SW 1271 (cell line): ENCODE measurements at places on chromosomes 7 and 10.

GRCh38 chr10:113273181-113274163 is 279.4 kb upstream of the HABP2 start:
- no peak for DNase-seq

- no peak for DNase-seq
Measured at GRCh38 chr10:6327961-6328698, 125.4 kb downstream of the PFKFB3 start.

GRCh38 chr7:51237446-51238133 is 79.0 kb downstream of the COBL start:
- DNase-seq, result no peak

DNA sequence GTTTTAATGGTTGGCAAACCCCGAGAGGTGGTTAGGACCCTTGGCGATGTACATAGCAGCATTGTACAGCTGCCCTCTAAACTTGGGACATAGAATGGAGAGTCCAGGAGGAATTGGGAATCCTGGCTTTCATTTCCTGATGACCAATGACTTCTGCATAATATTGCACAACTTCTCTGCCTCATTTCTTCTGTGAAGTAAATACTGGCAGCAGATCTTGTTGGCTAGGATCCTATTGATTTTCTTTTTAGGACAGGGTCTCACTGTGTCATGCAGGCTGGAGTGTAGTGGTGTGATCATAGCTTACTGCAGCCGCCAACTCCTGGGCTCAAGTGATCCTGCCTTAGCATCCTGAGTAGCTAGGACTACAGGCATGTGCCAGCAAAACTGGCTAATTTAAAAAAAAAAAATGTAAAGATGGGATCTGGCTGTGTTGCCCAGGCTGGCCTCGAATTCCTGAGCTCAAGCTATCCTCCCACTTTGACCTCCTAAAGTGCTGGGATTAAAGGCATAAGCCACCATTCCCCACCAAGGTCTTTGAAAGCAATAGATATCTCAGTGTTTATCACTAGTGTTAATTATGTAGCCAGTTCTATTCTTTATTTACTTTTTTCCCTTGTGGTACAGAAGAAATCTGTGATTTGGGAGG is 58.1 kb downstream of the PODXL start:
- DNase-seq, result no peak

- DNase-seq, result no peak
Measured at GRCh38 chr7:157263156-157263555, 73.6 kb upstream of the DNAJB6 start.

DNA sequence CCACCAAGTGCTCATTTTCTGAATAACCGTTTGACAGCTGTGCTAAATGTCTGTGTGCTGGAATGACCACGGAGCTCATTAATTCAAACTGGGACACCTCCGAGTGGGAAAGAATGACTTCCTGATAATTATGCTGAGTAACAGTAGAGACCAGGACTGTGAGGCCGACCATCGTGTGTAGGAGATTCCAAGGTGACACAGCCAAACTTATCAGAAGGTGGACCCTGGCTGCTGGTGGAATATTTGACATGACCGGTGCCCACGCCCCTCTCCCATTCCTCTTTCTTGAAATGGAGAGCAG is 400.0 kb downstream of the PTPRN2 start:
- no peak for DNase-seq

DNA sequence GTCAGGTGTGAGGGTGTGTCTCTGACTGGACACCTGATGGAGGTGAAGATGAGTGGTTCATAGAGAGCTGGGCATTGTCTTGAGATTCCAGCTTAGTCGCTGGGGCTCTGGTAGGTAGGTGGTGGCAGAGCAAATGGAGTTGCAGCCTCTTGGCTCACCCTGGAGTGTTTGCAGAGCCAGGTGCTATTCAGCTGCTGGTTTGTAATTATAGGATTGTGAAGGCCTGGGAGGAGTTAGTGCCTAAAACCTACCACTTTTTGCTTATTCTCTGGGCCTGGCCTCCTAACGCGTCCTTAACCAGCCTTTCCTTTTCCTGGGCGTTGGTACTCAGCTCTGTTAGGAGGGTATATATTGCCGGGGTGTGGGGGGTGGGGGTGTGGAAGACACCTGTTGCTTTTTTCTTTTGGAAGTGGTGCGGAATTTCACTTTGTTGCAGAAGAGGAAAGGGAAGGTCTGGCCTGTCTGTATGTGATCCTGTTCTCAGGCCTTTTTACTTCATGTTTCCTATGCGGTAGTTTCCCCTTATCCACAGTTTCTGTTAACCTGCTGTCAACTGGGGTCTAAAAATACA is 3.2 kb downstream of the PPRC1 start:
- no peak for DNase-seq

- DNase-seq, result no peak
Measured at GRCh38 chr7:139099172-139099947, 10.2 kb downstream of the ZC3HAV1 start.

DNA sequence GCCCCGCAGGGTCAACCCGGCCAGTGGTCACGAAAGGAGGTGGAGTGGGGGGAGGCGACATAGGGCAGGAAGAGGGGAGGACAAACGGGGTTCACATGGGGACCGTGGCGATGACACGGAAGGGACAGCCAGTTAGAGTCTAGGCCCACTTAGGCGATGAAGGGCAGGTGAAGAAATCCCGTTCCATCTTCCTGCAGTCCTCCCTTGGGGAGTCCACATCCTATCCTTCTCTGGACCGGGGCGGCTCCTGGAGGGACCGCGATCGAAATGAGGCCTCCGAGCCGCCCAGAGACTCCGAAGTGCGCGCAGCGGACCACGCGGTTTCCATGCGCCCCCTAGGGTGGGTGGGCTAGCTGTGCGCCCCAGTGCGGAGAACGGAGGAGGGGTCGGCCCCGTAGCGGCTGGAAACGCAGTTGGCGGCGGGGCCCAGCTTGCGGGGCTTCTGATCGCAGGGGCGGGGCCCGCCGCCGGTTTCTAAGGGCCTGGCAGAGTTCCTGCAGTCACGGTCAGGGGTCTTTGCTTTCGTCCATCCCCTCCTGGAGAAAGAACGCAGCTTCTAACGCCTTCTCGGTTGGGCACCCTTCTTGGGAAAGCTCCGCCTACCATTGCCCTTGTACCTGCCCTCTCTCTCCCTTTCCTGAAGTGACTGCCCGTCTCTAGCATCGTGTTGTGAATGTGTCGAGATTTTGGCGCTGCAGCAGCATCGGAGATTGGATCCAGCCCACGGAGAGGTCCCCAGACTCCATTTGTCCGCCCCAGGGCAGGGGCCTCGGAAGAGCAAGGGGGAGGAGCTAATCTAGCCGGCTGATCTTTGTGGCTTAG is 17.9 kb upstream of the TMEM225B start:
- DNase-seq, result no peak

DNA sequence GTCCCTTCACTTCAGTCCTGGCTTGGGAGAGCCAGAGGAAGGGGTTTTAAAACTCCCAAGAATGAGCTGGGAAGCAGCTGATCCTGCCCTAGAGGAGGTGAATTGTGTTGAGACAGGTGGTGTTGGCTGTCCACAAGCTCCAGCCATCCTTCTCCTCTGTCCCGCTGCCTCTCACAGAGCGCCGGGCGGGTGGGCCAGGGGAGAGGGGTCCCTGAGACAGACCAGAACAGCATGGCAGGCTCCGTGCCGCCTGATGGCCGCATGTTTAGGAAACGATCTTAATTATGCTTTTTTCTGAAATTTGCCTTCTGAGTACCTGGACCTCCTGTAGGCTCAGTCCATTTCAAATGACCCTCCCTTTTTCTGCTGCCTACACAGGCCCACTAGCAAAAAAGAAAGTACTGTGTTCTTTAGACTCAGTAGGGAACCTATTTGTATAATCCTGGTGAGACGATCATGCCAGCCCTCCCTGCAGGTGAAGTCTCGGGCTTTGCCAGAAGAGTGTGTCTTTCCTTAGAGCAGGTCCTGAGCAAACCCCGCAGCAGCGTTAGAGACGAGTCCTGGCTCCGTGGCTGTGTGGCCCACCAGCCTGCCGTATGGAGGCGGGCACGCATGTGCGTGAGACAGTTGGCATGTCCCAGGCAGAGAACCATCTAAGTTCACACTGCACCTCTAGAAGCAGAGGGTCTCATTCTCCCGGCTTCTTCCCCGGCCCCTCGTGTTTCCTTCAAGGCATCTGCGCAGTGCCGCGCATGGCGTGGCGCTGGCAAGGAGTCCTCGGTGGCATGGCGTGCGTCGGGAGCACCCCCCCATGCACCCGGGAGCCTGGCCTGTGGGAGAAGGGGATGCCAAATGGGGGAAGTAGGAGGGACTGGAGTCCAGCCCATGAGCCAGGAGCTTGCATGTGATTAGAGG is 26.3 kb upstream of the PWWP2B start:
- no peak for DNase-seq

DNA sequence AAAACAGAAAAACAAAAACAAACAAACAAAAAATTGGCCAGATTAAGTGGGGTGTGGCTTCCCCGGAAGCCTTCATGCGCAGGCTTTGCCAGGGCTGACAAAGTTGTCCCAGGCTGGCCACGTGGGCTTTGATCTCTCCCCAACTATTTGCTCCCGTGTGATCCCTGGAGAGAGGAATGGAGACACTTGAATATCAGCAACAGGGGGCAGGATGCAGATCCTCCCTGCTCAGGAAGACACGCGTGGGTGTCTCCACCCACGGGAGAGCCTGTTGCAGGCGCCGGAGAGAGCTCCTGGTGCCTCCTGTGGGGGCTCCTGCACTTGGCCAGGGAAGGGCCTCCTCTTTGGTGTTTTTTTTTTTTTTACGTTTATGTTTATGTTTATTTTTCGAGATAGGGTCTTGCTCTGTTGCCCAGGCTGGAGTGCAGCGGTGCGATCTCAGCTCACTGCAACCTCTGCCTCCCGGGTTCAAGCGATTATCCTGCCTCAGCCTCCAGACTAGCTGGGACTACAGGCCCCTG is 19.0 kb downstream of the TRIM56 start:
- DNase-seq, result no peak

GRCh38 chr7:156667110-156667426 is 26.5 kb downstream of the RNF32 start:
- no peak for DNase-seq

DNA sequence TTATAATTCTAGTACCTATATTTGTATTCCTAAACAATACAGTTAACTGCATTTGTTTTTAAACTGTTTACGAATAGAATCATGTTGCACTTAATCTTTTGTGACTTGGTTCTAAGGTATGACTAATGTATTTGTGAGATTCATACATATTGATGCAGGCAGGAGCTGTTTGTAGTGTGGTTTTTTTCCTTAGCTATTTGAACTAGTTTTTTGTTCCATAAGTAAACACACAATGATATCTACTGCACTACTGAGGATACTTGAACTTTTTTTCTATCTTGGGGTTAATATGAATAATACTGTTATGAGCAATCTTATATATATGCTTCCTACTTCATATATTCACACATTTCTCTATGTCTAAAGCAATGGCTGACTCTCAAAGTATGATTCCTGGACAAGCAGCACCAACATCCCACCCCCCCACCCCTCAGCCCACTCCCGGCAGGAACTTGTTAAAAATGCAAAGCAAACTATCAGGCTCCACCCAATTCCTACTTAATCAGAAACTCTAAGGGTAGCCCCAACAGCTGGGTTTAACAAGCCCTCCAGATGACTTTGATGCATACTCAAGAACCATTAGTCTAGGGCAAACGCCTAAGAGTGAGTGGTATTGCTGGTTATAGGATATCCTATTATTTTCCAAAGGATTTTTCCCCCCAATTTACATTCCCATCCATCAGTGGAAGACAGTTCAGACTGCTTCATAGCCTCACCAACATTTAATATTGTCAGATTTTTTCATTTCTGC is 25.8 kb downstream of the BRAF start:
- DNase-seq, result no peak

- DNase-seq, result no peak
Measured at GRCh38 chr7:156175003-156175402, 362.7 kb upstream of the SHH start.

DNA sequence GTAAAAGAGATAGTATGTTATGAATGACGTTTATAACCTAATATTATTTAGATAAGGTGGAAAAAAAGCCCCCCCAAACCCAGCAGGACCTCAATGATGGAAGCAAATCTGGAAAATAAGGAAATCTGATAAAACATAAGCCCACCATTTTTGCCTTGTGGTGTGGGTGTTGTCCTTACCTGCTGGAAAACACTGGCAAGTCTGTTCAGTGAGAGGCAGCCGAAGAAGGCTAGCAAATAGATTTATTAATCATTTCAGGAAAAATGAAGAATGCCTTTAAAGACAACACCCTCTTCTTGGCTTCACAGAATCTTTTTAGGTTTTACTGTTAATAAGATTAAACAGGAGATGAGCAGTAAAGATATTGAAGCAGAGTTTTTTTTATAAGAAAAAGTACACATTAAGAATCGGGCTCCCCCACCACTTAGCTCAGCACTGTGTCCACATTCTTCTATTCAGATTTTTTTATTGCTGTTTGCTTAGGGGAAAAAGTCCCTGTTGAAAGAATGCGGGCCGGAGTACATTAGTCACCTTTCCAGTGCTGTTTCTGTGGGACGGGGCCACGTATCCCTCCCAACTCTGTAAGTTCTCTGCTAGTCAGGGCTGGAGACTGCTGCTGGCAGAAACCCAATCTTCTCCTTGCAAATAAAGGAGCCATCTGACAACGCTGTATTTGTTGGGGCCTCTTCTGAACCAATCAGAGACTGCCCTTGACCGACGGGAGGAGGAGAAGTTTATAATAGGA is 104.1 kb downstream of the EVX1 start:
- DNase-seq, result no peak

- no peak for DNase-seq
Measured at GRCh38 chr7:106421181-106421762, 136.5 kb upstream of the NAMPT start.
